Thymus (tissue), 14 donors: ENCODE measurements at places on chromosomes 3 and 15. TPM values are rescaled to one million over a fixed set of nuclear protein-coding genes. Genes with fewer than 3 reads are reported as not detected.

DNA sequence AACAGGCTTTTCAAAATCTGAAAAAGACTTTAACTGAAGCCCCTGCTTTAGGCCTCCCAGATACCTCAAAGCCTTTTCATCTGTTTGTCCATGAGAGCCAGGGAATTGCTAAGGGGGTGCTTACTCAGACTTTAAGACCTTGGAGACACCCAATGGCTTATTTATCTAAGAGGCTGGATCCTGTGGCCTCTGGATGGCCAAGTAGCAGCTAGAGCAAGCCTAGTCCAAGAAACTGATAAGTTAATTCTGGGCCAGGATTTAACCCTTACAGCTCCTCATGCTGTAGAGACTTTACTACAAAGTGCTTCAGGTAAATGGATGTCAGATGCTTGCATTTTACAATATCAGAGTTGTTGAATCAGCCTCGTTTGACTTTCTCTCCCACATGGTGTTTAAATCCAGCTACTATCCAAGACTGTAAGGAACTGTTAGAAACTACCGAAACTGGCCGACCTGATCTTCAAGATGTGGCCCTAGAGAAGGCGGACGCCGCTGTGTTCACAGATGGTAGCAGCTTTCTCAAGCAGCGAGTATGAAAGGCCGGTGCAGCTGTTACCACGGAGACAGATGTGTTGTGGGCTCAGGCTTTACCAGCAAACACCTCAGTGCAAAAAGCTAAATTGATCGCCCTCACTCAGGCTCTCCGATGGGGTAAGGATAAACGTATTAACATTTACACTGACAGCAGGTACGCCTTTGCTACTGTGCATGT is 3.3 kb downstream of the DET1 start:
- H3K27me3 ChIP-seq: no peaks in the 10 kb centered on the region
- H3K4me1 ChIP-seq: no peaks in the 10 kb centered on the region
- H3K4me3 ChIP-seq: no peak overlapping the region
- no peaks in the 10 kb centered on the region for H3K36me3 ChIP-seq
- no peak for DNase-seq
- no peak overlapping the region for H3K27ac ChIP-seq

- no peak overlapping the region for H3K27ac ChIP-seq
- no peak for DNase-seq
- no peaks in the 10 kb centered on the region for H3K27me3 ChIP-seq
Measured at GRCh38 chr3:188164248-188164687, 10.3 kb downstream of the LPP start.

- no peak overlapping the region for H3K27ac ChIP-seq
- no peaks in the 10 kb centered on the region for H3K27me3 ChIP-seq
- no peaks in the 10 kb centered on the region for H3K36me3 ChIP-seq
- H3K4me1 ChIP-seq: no peaks in the 10 kb centered on the region
- H3K4me3 ChIP-seq: no peak overlapping the region
Measured at GRCh38 chr15:95024351-95024750, 793.0 kb downstream of the MCTP2 start.

Gene SLC15A2
- 3.2 TPM for polyA plus RNA-seq

- H3K4me1 ChIP-seq: peaks cover 13% of the 10 kb centered on the region
- no peaks in the 10 kb centered on the region for H3K27me3 ChIP-seq
- H3K4me3 ChIP-seq: no peak overlapping the region
- no peaks in the 10 kb centered on the region for H3K36me3 ChIP-seq
- no peak for DNase-seq
Measured at GRCh38 chr3:46433841-46434240, 26.8 kb downstream of the CCRL2 start.

GRCh38 chr15:48856942-48857341 is 21.0 kb upstream of the EID1 start:
- no peak for DNase-seq
- H3K27ac ChIP-seq: no peak overlapping the region
- no peaks in the 10 kb centered on the region for H3K4me1 ChIP-seq
- no peaks in the 10 kb centered on the region for H3K27me3 ChIP-seq
- no peaks in the 10 kb centered on the region for H3K36me3 ChIP-seq

- no peaks in the 10 kb centered on the region for H3K36me3 ChIP-seq
- no peaks in the 10 kb centered on the region for H3K27me3 ChIP-seq
- no peaks in the 10 kb centered on the region for H3K4me1 ChIP-seq
- DNase-seq: no peak
- no peak overlapping the region for H3K27ac ChIP-seq
Measured at GRCh38 chr3:146575636-146576035, 29.5 kb downstream of the PLSCR5 start.

GRCh38 chr3:123678108-123678511 is 93.3 kb upstream of the HACD2 start:
- no peaks in the 10 kb centered on the region for H3K36me3 ChIP-seq
- H3K27me3 ChIP-seq: no peaks in the 10 kb centered on the region
- H3K4me3 ChIP-seq: no peak overlapping the region
- H3K4me1 ChIP-seq: peaks cover 2% of the 10 kb centered on the region
- no peak for DNase-seq
- no peak overlapping the region for H3K27ac ChIP-seq
